Stimulated activated CD4-positive, alpha-beta T cell treated with anti-CD3 and anti-CD28 coated beads, Interleukin-1b, Interleukin-23, amount 100 ng/mL, for 1 hour (primary cell): ENCODE measurements at places on chromosomes 12 and 14.

GRCh38 chr12:66885115-66885875 is 206.4 kb upstream of the GRIP1 start:
- DNase-seq = no peak

- DNase-seq = no peak
Observed at GRCh38 chr12:12376646-12377448, 20.0 kb downstream of the BORCS5 start.

- no peak for DNase-seq
Observed at GRCh38 chr14:34935488-34935887, 47.3 kb upstream of the SRP54 start.

DNA sequence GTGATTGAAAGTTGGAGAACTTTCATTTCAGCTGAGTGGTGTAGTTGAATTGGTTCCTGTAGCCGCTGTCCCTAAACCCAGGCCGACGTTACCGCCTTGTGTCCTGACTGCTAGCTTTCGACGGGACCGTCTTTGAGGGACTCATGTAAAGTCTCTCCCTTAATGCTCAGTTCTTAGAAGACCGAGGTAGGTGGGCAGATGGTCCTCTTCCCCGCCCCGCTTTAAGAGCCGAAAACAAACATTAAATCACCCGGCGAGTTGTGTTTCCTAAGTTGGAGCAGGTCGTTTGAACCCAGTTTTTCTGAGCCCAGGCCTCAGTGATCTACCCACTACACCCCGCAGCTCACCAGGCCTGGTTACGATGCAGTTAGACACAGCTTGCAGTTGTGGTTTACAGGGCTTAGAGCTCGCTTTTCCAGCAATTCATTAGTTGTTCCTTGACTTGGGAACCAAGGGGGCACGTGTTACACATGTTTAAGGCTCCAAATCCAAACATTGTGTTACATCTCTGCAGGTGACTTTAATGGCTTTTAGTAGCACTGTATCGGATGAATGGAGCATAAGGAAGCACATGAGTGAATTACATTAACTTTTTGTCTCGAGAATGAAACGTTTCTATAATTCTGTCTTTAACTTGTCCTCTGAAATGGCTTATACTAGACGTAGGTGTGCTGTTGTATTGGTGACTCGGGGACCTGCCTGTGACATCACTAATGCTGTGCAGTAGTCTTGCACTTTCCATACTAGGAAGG is 790 bp downstream of the NEDD1 start:
- DNase-seq = no peak

DNA sequence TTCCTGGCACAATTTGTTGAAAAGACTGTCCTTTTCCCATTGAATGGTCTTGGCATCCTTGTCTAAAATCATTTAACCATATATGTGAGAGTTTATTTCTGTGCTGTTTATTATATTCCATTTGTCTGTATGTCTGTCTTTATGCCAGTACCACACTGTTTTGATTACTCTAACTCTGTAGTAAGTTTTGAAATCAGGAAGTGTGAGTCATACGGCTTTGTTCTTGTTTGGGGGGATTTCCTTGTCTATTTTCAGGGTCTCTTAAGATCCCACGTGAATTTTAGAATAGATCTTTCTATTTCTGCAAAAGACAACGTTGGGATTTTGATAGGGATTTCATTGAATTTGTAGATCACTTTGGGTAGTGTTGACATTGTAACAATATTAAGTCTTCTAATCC is 88.5 kb downstream of the MYRFL start:
- DNase-seq = no peak

DNA sequence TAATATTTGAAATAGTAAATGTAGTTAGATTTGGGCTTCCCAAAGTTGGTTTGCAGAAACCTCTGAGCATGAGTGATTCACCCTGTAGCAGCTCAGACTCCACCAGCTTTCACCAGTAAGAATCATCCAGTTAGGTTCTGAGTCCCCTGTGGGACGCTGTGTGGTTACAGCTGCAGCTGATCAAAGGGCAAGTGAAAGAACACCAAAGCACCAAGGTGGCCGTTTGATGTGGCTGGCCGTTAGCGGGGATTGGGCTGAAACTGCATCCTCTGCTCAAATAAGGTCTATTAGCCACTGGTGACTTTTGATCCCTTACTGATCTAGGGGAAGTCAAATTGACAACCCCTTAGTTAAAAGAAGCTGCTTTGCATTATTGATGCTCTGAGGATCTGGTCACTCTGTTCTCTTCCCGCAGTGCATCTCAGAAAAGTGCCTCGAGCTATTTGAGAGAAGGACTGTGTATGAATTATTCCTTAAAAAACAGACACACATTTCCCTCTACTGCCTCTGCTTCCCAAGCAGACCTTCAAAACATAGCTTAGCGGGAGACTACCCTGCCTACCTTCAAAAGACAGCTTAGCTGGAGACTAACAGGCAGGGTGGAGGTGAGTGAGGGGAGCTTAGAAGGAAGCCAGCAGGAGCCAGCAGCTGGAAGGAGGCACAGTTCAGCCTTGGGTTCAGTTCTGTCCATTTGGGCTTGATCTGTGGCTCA is 3.7 kb downstream of the ABHD12B start:
- no peak for DNase-seq

- DNase-seq = no peak
Observed at GRCh38 chr12:102169922-102170621, 27.6 kb downstream of the PMCH start.

DNA sequence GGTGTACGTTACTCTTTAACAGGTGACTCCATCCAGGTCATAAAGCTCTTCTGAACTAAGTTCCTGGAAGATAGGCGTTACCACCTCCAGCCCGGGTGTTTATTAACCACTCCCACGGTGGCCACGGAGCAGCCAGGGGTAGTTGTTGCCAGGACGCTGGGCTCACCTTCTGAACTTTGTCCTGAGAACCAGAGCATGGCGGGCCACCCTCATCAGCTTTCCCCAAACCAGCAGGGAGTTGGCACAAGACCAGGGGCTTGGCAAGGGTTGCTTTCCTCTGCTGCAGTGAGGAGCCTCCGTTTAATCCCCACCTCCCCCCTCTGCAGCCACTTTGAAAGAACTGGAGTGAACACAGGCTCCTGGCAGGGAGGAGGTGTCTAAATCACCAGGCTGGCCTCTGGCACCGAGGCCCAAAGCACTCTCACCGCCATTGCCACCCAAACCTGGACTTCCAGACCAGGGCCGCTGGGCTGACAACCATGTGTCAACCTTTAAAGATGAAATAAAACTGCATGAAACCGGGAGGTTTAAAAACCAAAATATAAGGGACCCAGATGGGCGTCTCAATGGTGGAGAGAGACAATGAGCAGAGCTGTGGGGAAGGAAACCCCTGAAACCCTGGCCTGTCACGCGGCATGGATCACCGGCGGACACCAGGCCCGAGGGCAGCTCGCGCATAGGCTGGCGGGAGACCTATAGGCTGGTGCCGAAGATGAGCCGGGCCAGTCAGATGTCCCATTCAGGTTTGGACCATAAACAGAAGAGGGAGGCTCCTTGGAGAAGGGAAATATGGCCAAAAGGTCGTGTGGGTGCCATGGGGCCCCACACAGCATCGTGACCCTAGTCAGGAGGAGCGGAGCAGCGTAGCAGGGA is 30.9 kb upstream of the TDRD9 start:
- DNase-seq = no peak

- no peak for DNase-seq
Observed at GRCh38 chr12:75905922-75906321, 125.7 kb downstream of the PHLDA1 start.

DNA sequence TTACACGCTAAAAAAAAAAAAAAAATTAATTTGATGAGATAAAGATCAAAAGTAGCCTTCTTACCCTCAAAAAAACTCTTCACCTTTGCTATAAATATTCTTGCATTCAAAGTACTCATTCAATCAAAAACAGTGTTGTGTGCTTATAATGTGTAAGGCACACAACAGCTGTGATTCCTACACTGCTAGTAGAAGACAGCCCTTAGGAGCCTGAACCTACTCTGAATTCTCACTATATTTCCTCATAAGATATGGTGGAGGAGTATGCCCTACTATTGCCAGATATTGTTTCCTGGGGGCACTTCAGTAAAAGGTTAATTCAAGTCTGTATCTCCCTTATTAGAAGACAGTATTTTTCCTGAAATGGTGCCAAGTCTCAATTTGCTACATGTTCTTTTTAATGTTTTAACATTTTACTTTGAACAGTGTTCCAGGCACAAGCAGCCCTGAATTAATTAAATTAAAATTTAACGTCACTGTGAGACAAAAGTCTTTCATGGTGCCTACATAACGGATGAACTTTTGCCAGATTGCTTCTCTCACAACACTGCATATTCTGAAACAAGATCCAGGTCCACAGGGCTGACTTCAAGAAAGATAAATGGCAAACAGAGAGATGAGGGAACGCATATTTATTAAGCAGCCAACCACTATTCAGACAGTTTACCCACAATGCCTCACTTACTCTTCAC is 19.3 kb downstream of the PPP2R5E start:
- no peak for DNase-seq

GRCh38 chr12:24778486-24779304 is 170.2 kb downstream of the BCAT1 start:
- DNase-seq = no peak

DNA sequence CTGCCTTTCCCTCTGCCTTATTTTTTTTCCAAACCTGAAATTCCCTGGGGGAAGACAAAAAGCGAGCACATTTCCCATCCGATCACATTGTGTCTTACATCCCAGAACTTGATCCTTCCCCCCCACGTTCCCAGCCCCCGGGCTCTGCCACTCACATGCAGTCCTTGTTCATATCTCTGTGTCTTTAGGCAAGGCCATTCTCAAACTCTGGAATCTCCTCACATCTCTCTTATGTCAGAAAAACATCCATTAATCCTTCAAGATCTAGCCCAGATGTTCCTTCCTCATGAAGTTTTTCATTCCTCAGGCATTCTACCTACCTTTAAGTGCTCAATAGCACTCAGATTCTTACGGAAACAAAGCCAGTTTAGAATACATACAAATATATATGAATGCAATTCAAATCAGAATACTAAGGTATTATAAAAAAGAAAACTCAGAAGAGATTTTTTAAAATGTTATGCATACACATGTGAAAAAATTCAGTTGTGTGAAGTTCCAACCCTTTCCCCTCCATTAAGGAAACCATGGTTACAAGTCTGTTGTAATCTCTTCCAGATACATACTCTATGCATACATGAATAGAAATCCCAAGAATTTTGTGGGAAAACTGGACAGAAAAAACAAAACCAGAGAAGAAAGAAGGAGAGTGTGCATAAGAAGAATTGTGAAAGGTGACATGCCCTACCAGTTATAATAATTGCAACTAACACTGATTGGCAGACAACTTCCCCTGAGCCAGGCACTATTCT is 120.3 kb downstream of the SLC38A1 start:
- no peak for DNase-seq

- DNase-seq = no peak
Observed at GRCh38 chr12:103877288-103877687, 36.3 kb upstream of the NT5DC3 start.

DNA sequence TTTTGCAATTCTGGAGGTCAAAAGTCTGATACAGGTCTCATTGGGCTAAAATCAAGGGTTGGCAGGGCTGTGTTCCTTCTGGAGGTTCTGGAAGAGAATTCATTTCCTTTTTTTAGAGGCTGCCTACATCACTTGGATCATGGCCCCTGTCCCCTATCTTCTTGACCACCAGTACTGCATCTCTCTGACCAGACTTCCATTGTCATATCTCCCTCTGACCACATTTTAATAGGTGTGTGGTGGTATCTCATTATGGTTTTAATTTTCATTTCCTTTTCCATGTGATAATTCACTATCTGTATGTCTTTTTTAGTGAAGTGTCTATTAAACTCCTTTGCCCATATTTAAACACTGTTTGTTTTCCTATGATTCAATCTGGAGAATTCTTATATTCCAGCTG is 215.2 kb upstream of the OTX2 start:
- DNase-seq = no peak

DNA sequence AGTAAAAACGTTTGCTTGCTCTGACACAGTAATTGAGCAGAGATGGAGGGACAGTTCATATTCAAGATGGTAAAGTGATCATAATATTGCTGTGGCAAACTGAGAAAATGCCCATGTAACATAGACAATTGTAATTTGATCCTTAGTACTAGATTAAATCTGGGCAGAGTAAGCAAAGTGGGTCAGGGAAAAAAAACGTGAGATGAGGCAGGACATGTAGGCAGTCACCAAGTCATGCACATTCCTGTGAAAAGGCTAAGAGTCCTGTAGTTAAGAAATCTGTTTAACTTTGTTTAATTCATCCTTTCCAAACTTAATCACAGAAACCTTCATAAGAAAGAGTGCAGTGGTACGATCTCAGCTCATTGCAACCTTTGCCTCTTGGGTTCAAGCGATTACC is 16.1 kb downstream of the BTBD7 start:
- no peak for DNase-seq

DNA sequence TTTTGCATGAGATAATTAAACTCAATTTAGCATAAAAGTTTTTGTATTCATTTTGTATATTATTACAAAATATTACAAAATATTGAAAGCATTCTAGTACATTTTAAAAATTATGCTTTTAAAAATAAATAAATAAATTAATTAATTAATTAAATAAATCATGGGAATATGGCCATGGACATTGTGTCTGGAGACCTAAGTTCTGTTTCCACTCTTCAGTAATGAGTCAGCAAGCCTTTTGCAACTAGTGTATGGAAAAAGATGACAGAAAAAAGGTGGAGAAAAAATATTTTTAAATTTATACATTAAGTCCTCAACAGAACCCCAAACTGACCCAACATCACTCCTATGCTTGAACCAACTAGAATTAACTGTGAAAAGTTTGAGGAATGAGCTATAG is 1187.5 kb upstream of the USP15 start:
- DNase-seq = no peak

DNA sequence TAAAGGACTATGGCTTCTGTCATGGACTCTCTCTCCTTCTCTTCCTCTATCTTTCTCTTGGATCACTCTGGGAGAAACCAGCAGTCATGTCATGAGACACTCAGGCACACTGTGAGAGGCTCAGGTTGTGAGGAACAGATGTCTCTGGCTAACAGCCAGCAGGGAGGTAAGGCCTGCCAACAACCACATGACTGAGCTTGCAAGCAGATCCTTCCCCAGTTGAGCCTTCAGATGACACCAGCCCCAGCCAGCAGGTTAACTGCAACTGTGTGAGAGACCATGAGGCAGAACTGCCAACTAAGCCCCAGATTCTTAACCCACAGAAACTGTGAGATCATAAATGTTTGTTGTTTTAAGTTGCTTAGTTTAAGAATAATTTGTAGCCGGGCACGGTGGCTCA is 90.6 kb downstream of the VCPKMT start:
- no peak for DNase-seq

DNA sequence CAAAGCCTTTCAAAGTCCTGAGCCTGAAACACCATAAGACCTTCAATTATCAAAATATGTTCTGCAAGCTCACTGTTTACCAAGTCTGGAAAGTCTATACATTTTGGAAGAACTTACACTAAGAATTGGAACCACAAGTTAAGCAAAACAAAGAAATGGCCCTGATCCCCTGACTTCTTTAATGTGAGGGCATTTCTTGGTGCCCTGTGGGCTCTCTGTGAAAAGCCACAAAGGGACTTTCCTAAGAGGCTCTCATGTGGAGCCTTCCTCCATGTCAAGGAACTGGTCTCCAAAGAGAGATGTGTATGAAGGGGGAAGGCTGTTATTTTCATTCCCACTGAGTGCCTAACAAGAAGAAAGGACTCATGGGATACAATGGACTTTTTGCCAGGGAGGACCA is 13.5 kb upstream of the MYH6 start:
- DNase-seq = no peak

- no peak for DNase-seq
Observed at GRCh38 chr12:80381121-80381520, 62.9 kb upstream of the PTPRQ start.

- no peak for DNase-seq
Observed at GRCh38 chr14:74867673-74868072, 8.3 kb downstream of the PROX2 start.

- peak; percentile 5 for DNase-seq
Observed at GRCh38 chr12:48542300-48542928, 17.0 kb downstream of the OR8S1 start.

GRCh38 chr14:36054353-36055051 is 122.0 kb downstream of the PTCSC3 start:
- DNase-seq = no peak
